ENCODE measurements at places on chromosomes 12 and 14.

DNA sequence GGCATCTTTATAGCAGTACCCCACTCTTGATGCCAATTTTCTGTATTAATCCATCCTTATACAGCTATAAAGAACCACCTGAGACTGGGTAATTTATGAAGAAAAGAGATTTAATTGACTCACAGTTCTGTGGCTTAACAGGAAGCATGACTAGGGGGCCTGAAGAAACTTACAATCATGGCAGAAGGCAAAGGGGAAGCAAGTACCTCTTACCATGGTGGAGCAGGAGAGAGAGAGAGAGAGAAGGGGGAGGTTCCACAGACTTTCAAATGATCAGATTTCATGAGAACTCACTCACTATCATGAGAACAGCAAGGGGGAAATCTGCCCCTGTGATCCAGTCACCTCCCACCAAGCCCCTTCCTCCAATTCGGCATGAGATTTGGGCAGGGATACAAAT, 84.4 kb downstream of the SLC24A4 start:
- no peaks in the 10 kb centered on the region for H3K36me3 ChIP-seq
- H3K4me1 ChIP-seq, result peaks cover 8% of the 10 kb centered on the region

DNA sequence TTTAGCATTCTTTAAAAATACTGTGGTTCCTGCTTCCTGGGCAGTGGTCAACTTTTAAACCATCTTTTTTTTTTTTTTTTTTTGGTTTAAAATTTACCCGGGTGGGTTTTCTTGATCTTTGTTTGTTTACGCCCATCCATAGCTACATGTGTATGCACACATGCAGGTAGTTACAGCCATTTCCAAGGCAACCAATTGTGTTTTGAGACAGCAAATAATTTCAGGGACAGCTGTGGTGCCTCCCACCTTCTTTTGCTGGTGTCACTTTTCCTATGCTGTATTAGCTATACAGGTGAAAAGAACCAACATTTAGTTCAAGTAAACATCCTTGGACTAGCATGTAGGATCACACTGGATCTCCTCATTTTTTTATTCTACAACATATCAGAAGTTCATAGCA, 52.0 kb upstream of the PSMA6 start:
- H3K4me1 ChIP-seq, result no peaks in the 10 kb centered on the region
- no peak overlapping the region for H3K27ac ChIP-seq
- no peaks in the 10 kb centered on the region for H3K27me3 ChIP-seq
- no peak for DNase-seq

DNA sequence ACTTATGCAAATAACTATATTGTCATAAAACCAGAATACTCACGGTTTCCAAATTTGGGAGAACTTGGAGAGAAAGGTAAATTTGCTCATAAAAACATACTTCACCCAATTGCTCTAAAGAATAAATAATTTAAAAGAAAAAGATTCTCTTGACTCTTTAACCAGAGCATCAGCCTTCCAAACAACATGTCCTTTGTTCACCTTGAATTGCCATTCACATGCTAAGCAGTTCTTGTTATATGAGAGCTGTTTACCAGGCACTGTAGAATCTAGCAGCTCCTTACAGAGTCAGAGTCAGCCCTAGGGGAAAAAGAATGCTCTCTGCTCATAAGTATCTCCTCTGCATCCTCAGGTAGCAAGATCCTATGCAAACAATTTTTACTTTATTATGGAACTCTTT, 10.2 kb downstream of the SLCO1A2 start:
- H3K36me3 ChIP-seq, result no peaks in the 10 kb centered on the region
- no peaks in the 10 kb centered on the region for H3K4me1 ChIP-seq
- no peak overlapping the region for H3K4me3 ChIP-seq

DNA sequence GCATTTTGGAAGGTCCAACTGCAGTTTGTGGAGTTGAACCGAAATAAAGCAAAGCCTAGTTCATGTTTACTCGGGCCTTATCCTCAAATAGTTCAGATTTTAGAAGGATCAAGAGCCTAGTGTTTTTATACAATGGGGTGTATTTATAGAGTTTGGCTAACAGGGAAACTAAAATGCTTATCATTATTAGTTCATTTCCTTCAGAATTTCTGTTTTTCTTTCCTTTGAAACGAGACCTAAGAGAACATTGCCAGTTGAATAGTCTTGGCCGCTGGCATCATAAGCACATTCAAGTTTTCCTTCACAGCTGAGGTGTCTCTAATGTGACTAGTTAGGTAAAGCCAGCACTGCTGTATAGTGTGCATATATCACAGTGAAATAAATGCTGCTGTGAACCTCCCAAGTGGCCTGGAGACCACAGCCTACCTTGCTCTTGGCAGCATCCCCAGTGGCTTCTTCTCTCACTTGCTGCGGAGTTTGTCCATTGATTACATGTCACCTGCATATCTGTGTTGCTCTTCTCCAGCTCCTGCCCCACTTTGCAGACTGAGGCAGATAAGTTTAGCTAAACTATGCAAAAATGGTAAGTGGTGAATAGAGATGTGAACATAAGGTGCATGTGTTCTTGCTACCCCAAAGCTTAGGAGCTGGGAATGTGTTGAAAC, 88.8 kb downstream of the ANO6 start:
- no peak for DNase-seq
- H3K36me3 ChIP-seq, result no peaks in the 10 kb centered on the region
- H3K27ac ChIP-seq, result no peak overlapping the region
- H3K4me3 ChIP-seq, result no peak overlapping the region
- H3K4me1 ChIP-seq, result peaks cover 9% of the 10 kb centered on the region

DNA sequence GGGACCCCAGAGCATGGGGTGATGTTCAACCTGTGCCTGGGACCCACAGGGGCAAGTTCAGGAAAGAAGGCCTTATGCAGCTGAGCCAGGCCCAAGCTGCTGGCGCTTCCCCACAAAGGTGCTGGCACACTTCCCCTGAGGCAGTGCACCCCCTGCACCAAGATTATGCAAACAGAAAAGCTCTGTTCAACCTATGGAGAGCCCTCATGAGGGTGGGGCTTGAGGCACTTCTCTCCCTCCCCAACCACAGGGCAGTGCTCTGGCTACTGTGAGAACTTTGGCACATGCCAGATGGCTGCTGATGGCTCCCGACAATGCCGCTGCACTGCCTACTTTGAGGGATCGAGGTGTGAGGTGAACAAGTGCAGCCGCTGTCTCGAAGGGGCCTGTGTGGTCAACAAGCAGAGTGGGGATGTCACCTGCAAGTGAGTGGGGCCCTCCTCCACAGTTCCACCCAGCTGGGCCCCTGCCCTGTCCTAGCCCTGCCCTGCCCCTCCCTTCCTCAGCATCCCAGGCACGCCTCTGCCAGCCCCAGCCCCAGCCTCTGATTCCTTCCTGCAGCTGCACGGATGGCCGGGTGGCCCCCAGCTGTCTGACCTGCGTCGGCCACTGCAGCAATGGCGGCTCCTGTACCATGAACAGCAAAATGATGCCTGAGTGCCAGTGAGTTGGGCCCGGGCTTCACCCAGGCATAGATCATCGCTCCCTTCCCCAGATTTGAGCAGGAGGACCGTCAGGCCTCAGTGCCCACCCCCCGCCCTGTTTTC, 5.5 kb upstream of the NXPH4 start:
- no peak overlapping the region for H3K27ac ChIP-seq
- no peak for DNase-seq
- H3K4me1 ChIP-seq, result peaks cover 15% of the 10 kb centered on the region
- H3K4me3 ChIP-seq, result no peak overlapping the region

Data from HCT116 (cell line).